Activated T-cell treated with anti-CD3 and anti-CD28 coated beads for 1 hour (primary cell): ENCODE measurements at places on chromosomes 5 and 9.

DNA sequence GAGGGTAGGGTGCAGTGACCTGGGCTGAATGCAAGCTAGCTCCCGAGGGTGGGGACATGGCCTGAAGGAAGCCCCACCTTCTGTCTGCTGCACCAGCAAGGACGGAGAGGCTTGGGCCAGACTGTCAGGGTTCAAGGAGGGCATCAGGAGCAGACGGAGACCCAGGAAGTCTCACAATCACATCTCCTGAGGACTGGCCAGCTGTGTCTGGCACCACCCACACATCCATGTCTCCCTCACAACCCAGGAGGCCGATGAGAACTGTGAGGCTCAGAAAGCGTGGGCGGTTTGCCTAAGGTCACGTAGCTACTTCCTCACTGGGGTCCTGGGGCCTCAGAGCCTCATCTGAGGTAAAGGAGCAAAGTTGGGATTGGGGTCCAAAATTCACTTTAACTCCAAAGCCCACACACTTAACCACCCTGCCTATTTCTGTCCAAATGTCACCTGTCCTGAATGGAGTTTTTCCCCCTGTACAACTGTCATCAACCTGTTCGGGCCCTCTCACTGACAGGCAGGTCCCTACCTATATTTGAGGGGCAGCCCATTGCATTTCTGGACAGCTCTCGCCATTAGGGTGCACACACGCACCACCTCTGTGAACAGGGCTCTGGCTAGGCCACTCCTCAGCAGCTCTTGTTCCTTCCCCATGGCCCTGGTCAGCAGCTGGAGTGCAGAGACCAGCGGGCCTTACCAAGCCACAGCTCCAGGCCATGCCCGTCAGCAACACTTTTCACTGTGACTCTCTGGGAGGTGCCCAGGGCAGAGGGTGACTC lies 3.4 kb downstream of the IL13 start:
- no peak for DNase-seq

DNA sequence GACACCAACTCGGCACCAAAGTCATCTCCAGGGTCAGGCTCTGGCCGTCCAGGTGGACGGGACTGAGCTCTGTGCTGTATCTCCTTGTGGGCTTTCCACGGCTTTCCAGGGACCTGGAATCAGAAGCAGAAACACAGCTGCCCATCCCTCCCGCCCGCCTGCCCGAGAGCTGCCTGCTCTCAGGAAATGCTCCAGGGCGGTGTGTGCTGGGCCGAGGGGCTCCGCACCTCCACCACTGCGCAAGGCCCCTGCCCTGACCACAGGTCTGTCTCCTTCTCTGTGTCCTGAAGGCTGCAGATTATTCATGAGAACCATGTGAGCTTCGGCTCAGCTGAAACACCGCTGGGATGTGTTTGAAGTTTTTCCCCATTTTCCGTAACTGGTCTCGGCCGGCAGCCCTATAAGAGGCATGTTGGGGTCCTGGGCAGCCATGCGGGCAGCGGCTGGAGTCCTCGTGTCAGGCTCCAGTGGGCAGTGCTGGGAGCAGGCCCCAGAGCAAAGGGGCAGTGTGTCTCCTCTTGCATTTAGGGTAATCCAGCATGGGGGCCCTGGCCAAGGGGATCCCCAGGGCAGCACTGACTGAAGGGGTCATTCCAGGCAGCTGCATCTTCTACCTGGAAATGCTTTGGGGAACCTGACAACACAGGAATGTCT lies 22.8 kb downstream of the NKD2 start:
- DNase-seq: no peak

DNA sequence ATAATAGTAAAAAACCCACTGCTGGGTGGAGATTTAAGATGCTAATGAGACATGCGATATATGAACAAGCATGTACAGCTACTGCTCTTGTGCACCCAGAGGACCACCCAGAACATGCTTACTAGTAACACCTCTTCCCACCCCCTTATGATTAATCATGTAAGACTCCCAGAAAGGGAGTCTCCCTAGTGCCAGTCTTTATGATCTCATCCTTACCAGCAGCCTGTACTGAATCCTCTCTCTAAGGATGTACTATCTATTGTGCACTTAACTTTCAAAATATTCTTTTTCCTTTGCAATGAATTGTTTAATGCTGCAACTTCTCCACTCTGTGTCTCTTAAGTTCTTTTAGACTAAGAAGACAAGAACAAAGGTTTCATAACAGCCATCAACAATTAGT lies 9.1 kb upstream of the MAT2B start:
- DNase-seq: no peak

DNA sequence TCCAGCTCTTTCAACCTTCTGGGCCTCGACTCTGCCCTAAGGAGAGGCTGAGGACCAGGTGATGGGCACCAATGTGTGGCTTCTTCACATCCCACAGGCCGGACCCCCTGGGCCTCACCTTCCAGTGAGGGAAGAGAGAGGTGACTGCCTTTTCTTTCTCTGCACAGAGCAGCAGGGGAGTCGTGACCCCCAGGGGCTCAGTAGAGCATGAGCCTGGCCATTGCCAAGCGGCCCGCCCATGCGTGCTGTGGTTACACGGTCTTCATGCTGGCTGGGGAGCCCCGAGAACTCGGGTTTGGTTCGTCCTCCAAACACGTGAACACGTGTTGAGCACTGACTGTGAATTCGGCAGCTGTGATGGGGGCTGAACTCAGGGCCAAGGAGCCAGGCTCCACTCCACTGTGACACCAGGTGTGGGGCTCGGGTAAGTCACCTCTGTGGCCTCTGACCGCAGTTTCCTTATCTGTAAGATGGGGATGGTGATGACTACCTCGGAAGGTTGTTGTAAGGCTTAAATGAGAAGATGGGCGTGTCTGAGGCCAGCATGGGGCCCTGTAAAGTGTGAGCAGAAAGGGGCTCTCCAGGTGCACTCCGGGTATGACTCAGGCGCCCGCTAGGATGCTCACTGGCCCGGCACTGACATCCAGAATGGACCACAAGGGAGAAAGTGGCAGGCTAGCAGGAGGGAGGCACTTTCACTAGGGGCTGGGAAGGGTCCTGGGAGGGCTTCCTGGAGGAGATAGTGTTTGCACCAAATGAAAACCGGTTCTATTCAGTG lies 13.4 kb upstream of the GRHPR start:
- DNase-seq: peak; percentile 28

DNA sequence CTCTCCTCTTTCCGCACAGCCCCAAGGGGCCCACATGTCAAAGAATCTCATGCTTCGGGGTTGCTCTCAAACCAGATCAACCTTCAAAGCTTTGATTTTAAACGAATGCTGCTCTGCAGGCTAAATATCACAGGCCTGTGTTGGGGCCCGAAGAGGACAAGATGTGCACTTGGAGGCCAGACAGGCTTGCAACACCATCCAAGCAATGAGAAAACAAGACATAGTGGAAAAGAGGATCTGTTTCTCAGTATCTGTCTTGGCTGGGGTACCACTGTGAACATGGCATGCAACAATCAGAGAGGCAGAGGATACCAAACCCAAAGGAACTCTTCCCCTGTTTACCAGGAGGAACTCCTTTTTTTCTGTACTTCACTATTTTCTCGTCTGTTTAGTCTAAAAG lies 321.8 kb downstream of the SLIT3 start:
- DNase-seq: no peak
